ENCODE measurements at places on chromosomes 3 and 15. TPM values are rescaled to one million over a fixed set of nuclear protein-coding genes. Genes with fewer than 3 reads are reported as not detected.
A peak's percentile ranks its signal among the peaks of the same experiment; 100 is the strongest.

- no peak for DNase-seq
- H3K27ac ChIP-seq = no peak overlapping the region
- no peaks in the 10 kb centered on the region for H3K36me3 ChIP-seq
- no peak overlapping the region for H3K4me3 ChIP-seq
- no peaks in the 10 kb centered on the region for H3K27me3 ChIP-seq
- no peaks in the 10 kb centered on the region for H3K4me1 ChIP-seq
Observed at GRCh38 chr15:98131924-98132323, 171.4 kb downstream of the ARRDC4 start.

- no peak for DNase-seq
- H3K27me3 ChIP-seq = no peaks in the 10 kb centered on the region
- no peak overlapping the region for H3K27ac ChIP-seq
- no peaks in the 10 kb centered on the region for H3K36me3 ChIP-seq
- no peak overlapping the region for H3K4me3 ChIP-seq
- no peaks in the 10 kb centered on the region for H3K4me1 ChIP-seq
Observed at GRCh38 chr15:36924034-36924433, 176.3 kb downstream of the MEIS2 start.

GRCh38 chr3:172153335-172153861 is 114.0 kb downstream of the FNDC3B start:
- H3K4me1 ChIP-seq = peaks cover 15% of the 10 kb centered on the region
- H3K27ac ChIP-seq = peak overlapping the region; percentile 77
- no peak overlapping the region for H3K4me3 ChIP-seq
- no peaks in the 10 kb centered on the region for H3K36me3 ChIP-seq
- DNase-seq = peak; percentile 93

- no peak overlapping the region for H3K4me3 ChIP-seq
- H3K36me3 ChIP-seq = no peaks in the 10 kb centered on the region
- H3K4me1 ChIP-seq = peaks cover 8% of the 10 kb centered on the region
- DNase-seq = no peak
- H3K27ac ChIP-seq = no peak overlapping the region
Observed at GRCh38 chr15:73935547-73935946, 9.3 kb downstream of the LOXL1 start.

GRCh38 chr3:61559136-61559731 is 2.1 kb upstream of the PTPRG start:
- H3K27ac ChIP-seq = no peak overlapping the region
- no peak for DNase-seq
- no peak overlapping the region for H3K4me3 ChIP-seq

DNA sequence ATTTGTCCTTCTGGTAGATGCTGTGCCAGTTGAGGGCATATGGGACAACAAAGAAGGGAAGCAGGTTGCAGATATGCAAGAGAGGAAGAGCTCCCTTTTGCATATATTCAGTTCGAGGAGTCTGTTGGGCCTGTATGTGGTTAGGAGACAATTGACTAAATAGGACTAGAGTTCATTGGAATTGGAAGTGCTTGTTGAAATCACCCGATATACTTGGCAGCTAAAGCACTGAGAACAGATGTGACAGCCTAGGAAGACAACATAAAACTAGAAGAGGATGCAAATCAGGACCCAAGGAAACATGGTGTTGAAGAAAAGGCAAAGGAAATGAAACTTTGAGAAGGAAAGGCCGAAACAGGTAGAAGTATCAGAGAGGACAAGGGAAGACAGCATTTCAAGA is 215.2 kb upstream of the P2RY1 start:
- no peak overlapping the region for H3K27ac ChIP-seq
- no peak overlapping the region for H3K4me3 ChIP-seq
- no peaks in the 10 kb centered on the region for H3K4me1 ChIP-seq
- DNase-seq = no peak
- no peaks in the 10 kb centered on the region for H3K27me3 ChIP-seq

DNA sequence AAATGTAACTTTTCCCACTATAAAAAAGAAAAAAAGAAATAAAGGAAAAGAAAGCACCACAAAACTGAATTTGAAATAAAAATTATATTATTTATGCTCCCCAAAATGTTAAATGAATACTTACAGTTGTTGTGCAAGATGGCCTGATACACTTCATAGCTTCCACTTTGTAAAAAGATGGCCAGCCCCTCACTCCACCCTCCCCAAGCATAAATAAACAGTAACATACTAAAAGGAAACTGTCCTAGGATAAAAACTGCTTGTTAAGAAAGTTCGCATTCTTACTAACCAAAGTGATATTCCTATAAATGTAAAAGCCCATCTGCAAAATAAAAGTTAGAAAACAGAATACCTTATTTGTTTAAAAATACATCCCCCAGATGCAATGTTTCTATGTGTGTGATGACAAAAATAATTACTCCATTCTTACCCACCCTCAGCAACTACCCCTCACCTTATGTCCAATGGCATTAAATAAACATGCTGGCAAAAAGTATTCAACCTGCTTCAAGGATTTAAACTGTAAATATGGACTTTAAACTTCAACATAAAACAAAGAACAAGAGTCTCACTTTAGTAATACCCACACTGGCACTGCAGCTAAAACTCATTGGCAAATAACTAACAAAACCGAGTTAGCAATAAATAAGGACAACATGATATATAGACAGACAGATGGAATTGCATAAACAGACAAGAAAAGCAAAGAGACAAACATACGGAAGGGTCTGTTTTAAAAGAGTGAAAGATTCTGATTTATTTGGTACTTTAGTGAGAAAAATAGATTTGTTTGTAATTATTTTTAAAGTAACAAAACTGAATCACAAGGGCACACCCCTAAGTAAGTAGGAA is 47.7 kb downstream of the ZBTB20 start:
- no peak for DNase-seq
- H3K4me1 ChIP-seq = no peaks in the 10 kb centered on the region
- no peaks in the 10 kb centered on the region for H3K36me3 ChIP-seq
- peak overlapping the region; percentile 35 for H3K4me3 ChIP-seq

- no peak for DNase-seq
- H3K27ac ChIP-seq = no peak overlapping the region
- H3K27me3 ChIP-seq = no peaks in the 10 kb centered on the region
- no peaks in the 10 kb centered on the region for H3K36me3 ChIP-seq
Observed at GRCh38 chr3:111749171-111750170, 109.6 kb upstream of the PHLDB2 start.

DNA sequence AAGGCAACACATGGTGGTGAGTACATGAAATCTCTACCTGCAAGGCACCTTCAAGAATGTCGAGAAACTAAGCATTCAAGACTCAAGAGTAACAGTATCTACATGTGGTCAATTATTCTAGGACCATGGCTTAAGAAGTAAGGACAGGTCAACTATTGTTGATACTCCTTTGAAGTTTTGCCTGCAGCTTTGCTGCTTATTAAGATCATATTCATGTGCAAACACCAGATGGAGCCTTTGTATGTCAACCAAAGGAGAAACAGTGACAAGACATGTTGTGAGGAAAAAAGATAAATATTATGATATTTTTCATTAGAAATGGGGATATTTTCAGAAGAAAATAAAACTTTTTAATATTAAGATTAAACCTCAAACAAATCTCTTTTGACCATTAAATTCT is 52.3 kb upstream of the FGF7 start:
- no peak overlapping the region for H3K27ac ChIP-seq
- H3K36me3 ChIP-seq = no peaks in the 10 kb centered on the region
- H3K4me1 ChIP-seq = no peaks in the 10 kb centered on the region
- no peak overlapping the region for H3K4me3 ChIP-seq
- no peaks in the 10 kb centered on the region for H3K27me3 ChIP-seq

DNA sequence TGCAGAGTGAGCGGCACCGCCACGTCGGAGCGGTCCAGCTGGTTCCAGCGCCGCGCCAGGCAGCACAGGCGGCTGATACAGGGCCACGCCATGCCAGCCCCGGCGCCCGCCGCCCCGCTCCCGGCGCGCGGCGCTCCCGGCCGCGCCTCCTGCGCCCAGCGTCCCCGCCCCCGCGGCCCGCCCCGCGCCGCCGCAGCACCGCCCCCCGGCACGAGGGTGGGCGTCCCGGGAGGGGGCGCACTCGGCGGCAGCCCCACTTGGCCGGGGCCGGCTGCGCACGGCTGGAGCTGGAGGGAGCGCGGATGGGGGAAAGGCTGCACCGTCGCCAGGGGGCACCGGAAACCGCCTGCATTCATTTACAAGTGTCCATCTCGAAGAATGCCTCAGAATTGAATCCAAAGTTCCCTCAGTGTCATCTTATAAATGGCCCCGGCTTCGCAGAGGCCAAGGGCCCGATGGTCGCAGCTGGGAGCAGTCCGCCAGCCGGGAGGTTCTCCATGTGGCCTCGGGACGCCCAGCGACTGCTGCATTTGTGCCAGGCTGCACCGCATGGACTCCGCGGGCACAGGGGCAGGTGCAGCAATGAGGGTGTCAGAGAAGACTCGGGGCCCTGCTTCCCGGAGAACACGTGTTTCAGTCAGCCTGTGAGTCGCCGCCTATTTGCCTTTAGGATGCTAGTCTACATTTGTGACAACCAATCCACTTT is at the start of gene MAP6D1:
Gene MAP6D1, minus strand, starts transcription at position 122 of the 706 bp plus-strand sequence. Its CDS starts 30 bp downstream, at position 92.
- H3K27me3 ChIP-seq = no peaks in the 10 kb centered on the region
- peak; percentile 23 for DNase-seq
- no peaks in the 10 kb centered on the region for H3K36me3 ChIP-seq
- H3K4me1 ChIP-seq = no peaks in the 10 kb centered on the region
- peak within 1 kb of the TSS; percentile 61 for H3K27ac ChIP-seq

DNA sequence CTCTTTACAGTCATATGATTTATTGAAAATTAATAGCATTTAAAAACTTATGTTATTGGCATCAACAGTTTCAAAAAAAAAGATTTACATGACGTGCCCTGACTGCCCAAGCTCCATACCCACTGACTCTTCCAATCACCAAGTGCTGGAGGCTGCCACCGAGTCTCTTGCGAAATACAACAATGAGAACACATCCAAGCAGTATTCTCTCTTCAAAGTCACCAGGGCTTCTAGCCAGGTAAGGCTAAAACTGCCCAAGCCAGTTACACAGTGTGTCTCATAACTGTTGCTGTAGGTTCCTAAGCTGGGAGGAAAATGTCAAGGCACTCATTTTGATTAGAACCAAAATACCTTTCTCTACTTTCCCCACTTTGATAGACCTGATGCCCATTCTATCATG is 4.5 kb downstream of the FETUB start:
- DNase-seq = peak; percentile 88
- H3K4me3 ChIP-seq = no peak overlapping the region
- H3K36me3 ChIP-seq = no peaks in the 10 kb centered on the region
- H3K4me1 ChIP-seq = no peaks in the 10 kb centered on the region

DNA sequence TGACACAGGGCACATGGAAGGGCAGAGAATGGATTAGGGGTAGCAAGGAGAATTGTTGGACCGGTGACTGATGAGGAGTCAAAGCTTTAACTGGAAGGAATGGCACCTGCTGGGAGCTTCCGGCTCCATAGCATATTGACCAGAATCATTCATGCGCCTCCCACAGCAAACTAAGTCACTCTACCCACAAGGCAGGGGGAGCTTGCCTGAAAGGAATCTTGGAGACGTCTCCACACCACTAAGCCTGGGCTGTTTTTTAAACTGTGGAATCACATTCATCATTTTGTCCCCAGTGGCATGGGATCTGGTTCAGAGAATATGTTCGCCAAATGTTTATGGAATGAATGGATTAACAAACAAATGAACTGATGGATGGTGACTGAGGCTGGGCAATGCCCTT is 57.0 kb upstream of the ITGA11 start:
- no peaks in the 10 kb centered on the region for H3K36me3 ChIP-seq
- H3K4me1 ChIP-seq = no peaks in the 10 kb centered on the region
- no peak overlapping the region for H3K4me3 ChIP-seq
- DNase-seq = no peak
- no peak overlapping the region for H3K27ac ChIP-seq

GRCh38 chr15:93895976-93896770 is 335.2 kb upstream of the MCTP2 start:
- no peak overlapping the region for H3K4me3 ChIP-seq
- H3K27me3 ChIP-seq = no peaks in the 10 kb centered on the region

GRCh38 chr15:98715890-98716443 is 67.6 kb downstream of the IGF1R start:
- no peak overlapping the region for H3K4me3 ChIP-seq
- no peaks in the 10 kb centered on the region for H3K27me3 ChIP-seq
- no peak for DNase-seq
- no peak overlapping the region for H3K27ac ChIP-seq
- H3K4me1 ChIP-seq = peaks cover 14% of the 10 kb centered on the region

DNA sequence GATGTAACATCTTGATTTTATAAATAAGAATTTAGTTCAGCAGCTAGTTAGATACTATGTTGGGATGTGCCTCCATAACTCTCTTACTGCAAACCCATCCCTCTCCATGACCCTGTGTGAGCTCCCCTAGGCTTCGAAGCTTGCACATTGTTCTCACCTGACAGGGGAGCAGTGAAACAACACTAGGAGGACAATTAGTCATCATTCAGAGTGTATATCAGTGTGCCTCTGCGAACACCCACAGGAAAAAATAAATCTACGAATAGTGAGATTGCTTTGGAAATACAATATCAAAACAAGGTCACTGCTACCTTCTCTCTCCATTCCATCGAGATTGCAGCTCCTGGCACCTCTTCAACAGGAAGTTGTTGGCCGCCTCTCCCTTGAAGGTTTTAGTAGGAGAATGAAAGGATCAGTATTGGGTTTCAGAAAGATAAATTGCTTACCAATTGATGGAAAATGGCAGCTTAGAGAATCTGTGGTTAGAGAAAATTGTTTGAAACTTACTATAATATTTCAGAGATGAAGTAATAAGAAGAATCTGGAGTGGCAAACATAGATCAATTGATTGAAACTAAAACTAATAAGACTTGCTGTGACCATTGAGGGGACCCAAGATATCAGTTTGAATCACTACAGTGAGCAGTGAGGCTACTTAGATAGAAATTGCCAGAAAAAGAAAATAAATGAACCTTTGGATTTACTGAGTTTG is 103.2 kb downstream of the CHL1 start:
- H3K27me3 ChIP-seq = no peaks in the 10 kb centered on the region
- no peaks in the 10 kb centered on the region for H3K4me1 ChIP-seq
- no peaks in the 10 kb centered on the region for H3K36me3 ChIP-seq
- H3K27ac ChIP-seq = no peak overlapping the region
- DNase-seq = no peak

DNA sequence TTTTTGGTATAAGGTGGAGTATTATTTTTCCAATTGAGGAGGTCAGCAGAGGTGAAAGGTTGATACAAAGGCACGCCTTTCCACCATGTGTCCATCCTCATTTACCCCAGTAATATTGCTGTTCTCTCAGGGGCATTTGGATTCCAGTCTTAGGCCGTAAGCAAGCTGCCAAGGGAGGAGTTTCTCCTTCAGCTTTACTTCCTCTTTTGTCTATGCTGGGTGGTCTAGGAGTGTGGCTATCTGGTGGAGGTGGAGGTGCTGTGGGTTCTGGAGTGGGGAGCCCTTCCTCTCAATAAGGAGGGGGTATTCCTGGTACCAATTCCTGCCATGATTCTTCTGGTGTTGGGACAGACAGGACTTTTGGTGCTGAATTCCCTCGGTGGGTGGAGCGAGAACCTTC is 340.6 kb downstream of the KCNH8 start:
- H3K4me3 ChIP-seq = no peak overlapping the region
- H3K27ac ChIP-seq = no peak overlapping the region
- no peak for DNase-seq
- H3K4me1 ChIP-seq = no peaks in the 10 kb centered on the region

- H3K4me1 ChIP-seq = no peaks in the 10 kb centered on the region
- DNase-seq = no peak
Observed at GRCh38 chr3:52866427-52866826, 30.9 kb downstream of the STIMATE start.

FES gene
- 33.9 TPM for total RNA-seq

SAMD7 gene
- total RNA-seq = not detected

GMNC gene
- 1.1 TPM for total RNA-seq

MELTF gene
- 9.0 TPM for total RNA-seq

NDN gene
- 121 TPM for total RNA-seq

THOC7 gene
- total RNA-seq = 55.9 TPM

CHRFAM7A gene
- 16.4 TPM for total RNA-seq

CNTN6 gene
- total RNA-seq = not detected

Data from prostate gland (tissue), 2 donors.